ENCODE measurements at places on chromosomes 7 and 10. TPM values are rescaled to one million over a fixed set of nuclear protein-coding genes. Genes with fewer than 3 reads are reported as not detected.

DNA sequence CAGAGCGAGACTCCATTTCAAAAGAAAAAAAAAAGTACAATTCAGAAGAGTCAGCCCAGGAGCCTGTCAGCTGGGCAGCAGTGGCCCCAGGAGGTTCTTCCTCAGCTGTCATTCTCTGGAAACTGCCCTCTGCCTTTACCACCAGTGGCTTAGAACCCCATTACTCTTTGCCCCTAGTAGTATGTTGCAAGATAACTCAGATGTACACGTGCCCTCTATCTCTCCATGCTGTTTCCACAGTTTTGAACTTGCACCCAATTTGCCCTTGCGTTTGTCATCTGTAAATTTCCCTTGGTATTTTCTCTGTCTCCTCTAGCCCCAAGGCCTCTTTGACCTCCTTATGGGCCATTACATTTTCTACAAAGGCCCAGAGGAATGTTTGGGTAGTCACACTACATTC is 56.7 kb upstream of the PRKAR2B start:
- DNase-seq, result no peak
- H3K4me1 ChIP-seq, result no peaks in the 10 kb centered on the region
- H3K27ac ChIP-seq, result no peak overlapping the region

DNA sequence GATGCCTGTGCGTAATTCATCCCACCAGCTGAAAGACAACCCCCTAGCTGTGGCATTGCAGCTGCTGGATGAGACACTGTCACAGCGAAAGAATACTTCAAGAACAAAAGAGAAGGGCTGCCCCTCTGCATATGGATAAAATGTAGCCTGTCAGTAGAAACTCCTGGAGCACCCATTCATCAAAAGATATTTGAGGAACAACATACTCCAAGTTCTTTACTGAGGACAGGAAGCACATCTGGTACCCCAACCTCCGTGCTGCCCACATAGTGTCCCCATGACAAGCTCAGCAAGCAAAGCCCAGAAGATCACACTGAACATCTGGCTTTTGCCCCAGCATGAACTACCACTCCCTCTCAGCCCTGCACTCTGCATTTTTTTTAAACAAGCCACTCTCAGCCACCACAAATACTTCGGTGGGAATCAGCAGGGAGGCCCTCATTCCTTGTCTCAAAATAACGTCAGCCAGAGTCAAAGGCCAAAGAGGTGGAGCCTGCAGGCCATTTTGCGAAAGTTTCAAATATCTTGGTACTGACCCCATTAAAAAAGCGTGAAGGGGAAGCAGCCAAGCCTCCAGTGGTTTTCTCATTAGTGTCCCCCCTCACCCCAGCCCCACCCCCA is 1.7 kb downstream of the CREB3L2 start:
- H3K27ac ChIP-seq, result peak overlapping the region; percentile 98
- peaks cover 12% of the 10 kb centered on the region for H3K36me3 ChIP-seq
- DNase-seq, result peak; percentile 11

- H3K27ac ChIP-seq, result no peak overlapping the region
- no peak for DNase-seq
- H3K4me3 ChIP-seq, result no peak overlapping the region
- no peaks in the 10 kb centered on the region for H3K36me3 ChIP-seq
- no peaks in the 10 kb centered on the region for H3K4me1 ChIP-seq
Observed at GRCh38 chr7:69878015-69878414, 279.7 kb downstream of the AUTS2 start.

GRCh38 chr7:115831371-115831770 is 199.2 kb downstream of the TFEC start:
- H3K4me1 ChIP-seq, result no peaks in the 10 kb centered on the region
- H3K4me3 ChIP-seq, result no peak overlapping the region
- no peaks in the 10 kb centered on the region for H3K27me3 ChIP-seq
- H3K36me3 ChIP-seq, result no peaks in the 10 kb centered on the region

GRCh38 chr10:87030912-87031635 is 11.0 kb downstream of the FAM25A start:
- no peaks in the 10 kb centered on the region for H3K36me3 ChIP-seq
- no peak for DNase-seq
- peaks cover 3% of the 10 kb centered on the region for H3K4me1 ChIP-seq

DNA sequence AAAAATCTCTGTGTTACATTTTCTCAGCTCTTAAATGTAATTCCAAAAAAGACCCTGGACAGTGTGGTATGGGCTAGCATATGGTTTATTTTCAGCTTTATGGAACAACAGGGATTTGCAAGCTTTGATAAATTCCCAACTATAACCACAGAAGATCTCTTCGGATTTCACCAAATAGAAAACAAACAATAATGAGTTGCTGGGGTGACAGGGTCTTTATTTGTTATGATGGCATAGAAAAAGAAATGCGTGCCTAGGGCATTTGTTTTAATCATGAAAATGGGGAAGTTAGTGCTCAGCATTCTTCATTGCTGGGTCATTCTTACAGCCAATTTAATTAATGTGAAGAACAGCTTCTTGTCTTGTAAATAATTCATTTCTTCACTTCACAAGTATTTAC is 139.0 kb downstream of the LRRN3 start:
- no peak overlapping the region for H3K27ac ChIP-seq
- no peak for DNase-seq
- peaks cover 8% of the 10 kb centered on the region for H3K4me1 ChIP-seq
- no peak overlapping the region for H3K4me3 ChIP-seq
- no peaks in the 10 kb centered on the region for H3K27me3 ChIP-seq

The LDB3 gene
- 0.16 TPM for total RNA-seq

GRCh38 chr7:38905056-38905759 is 3.8 kb downstream of the VPS41 start:
- H3K27me3 ChIP-seq, result no peaks in the 10 kb centered on the region
- H3K36me3 ChIP-seq, result peaks cover 2% of the 10 kb centered on the region
- peak overlapping the region; percentile 56 for H3K4me3 ChIP-seq
- peaks cover 66% of the 10 kb centered on the region for H3K4me1 ChIP-seq
- H3K27ac ChIP-seq, result peak overlapping the region; percentile 52

- DNase-seq, result no peak
- no peaks in the 10 kb centered on the region for H3K4me1 ChIP-seq
- no peak overlapping the region for H3K27ac ChIP-seq
Observed at GRCh38 chr10:30553626-30554439, 75.7 kb downstream of the LYZL2 start.

The FFAR4 gene
- not detected for total RNA-seq

- H3K4me1 ChIP-seq, result no peaks in the 10 kb centered on the region
- no peak overlapping the region for H3K4me3 ChIP-seq
- no peak overlapping the region for H3K27ac ChIP-seq
- DNase-seq, result no peak
Observed at GRCh38 chr7:68722044-68722443, 876.2 kb upstream of the AUTS2 start.

The NPM3 gene
- 94.5 TPM for total RNA-seq

- H3K27me3 ChIP-seq, result peaks cover 12% of the 10 kb centered on the region
- peaks cover 4% of the 10 kb centered on the region for H3K36me3 ChIP-seq
- no peak overlapping the region for H3K27ac ChIP-seq
Observed at GRCh38 chr7:157638563-157638962, 301.8 kb downstream of the DNAJB6 start.

The PLAU gene
- total RNA-seq, result 0.43 TPM

DNA sequence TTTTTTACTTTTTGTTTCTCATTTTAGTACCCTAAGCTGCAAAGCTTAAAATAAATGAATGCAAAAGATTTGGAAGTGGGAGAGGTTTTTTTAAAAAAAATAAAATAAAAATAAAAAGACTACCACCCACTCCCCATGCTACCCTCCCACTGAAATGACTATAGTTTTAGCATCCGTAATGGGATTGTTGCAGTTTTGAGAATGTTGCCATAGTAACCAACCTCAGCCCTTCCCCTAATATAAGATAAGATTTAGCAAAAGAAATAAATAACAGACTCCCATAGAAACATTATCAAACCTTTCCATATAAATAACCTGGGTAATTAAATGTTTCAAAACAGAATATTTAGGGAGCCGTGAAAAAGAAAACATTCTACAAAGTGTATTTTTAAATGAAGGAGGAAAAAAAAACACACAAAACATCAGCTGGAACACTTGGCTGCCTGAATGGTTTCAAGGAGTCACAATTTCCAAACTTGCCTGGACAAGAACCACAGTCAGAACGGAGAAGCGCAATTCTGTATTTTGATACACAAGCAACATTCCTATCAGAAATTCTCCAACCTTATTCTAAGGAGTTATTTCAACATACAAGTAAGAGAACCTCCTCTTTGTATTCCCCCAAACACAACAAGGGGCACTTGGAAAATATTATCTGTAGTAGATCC is 57.4 kb downstream of the DGKI start:
- no peak overlapping the region for H3K4me3 ChIP-seq
- H3K27me3 ChIP-seq, result peaks cover 30% of the 10 kb centered on the region
- peaks cover 2% of the 10 kb centered on the region for H3K36me3 ChIP-seq
- H3K27ac ChIP-seq, result no peak overlapping the region
- no peaks in the 10 kb centered on the region for H3K4me1 ChIP-seq

GRCh38 chr7:76037310-76037709 is 10.5 kb downstream of the STYXL1 start:
- H3K4me3 ChIP-seq, result no peak overlapping the region
- H3K27me3 ChIP-seq, result no peaks in the 10 kb centered on the region
- H3K27ac ChIP-seq, result no peak overlapping the region
- no peak for DNase-seq
- H3K36me3 ChIP-seq, result no peaks in the 10 kb centered on the region

DNA sequence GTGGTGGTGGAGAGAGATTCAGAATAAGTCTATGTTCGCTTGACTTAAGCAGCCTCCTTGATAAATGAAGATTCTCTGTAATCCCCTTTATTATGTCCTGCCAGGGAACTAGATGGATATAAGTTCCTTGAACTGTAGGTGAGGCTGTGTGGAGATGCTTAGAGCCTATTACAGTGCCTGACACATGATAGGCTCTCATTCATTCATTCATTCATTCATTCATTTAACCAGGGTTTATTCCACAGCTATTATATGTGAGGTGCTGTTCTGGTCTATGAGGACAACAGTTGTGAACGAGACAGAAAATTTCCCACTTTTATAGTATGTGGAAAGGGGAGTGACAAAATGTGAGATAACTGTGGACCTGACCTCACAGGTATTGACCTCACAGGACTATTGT is 105.6 kb downstream of the ARID5B start:
- DNase-seq, result no peak
- H3K4me3 ChIP-seq, result no peak overlapping the region
- H3K27ac ChIP-seq, result peak overlapping the region; percentile 12

- H3K36me3 ChIP-seq, result no peaks in the 10 kb centered on the region
- no peak overlapping the region for H3K4me3 ChIP-seq
- no peaks in the 10 kb centered on the region for H3K27me3 ChIP-seq
- no peak overlapping the region for H3K27ac ChIP-seq
- peaks cover 8% of the 10 kb centered on the region for H3K4me1 ChIP-seq
Observed at GRCh38 chr7:92231-92674, 100.1 kb upstream of the FAM20C start.

GRCh38 chr10:103429647-103430046 is 22.5 kb downstream of the CALHM2 start:
- H3K27me3 ChIP-seq, result no peaks in the 10 kb centered on the region
- DNase-seq, result no peak
- H3K4me1 ChIP-seq, result peaks cover 27% of the 10 kb centered on the region
- peak overlapping the region; percentile 23 for H3K4me3 ChIP-seq
- peak overlapping the region; percentile 26 for H3K27ac ChIP-seq
- H3K36me3 ChIP-seq, result peaks cover 7% of the 10 kb centered on the region

The NME8 gene
- total RNA-seq, result not detected

The SLC26A5 gene
- not detected for total RNA-seq

DNA sequence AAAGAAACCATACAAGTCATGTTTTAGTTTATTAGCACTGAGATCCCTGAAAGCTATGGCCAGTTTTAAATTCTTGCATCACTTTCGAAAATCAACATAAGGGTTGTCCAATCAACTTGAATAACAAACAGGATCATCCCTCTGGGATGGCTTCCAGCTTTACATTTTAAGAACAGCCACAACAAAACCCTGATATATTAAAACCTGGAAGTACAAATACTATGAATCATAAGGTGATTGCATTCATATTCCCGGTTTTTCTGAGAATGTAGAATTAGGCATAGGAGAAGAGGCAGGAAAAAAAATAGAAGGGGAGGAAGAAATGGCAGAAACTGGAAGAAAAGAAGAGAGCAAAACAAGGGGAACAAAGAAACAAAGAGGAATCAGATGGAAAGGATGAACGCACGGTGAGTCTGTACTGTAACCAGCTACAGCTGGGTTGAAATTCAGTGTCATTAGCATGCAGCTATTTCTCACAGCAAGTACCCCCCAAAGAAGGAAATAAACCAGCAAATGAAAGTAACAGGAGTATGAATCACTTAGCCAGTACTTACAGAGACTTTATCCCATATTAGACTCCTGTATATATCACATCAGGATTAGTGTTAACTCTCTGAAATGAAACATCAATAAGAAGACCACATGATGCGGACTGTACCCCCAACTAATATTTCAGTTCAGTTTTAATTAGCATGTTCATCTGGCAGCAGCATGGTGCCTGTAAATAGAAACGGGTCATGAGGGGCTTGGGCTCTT is 301.3 kb downstream of the RNLS start:
- no peaks in the 10 kb centered on the region for H3K27me3 ChIP-seq
- H3K4me1 ChIP-seq, result peaks cover 39% of the 10 kb centered on the region
- no peak overlapping the region for H3K4me3 ChIP-seq
- H3K36me3 ChIP-seq, result no peaks in the 10 kb centered on the region
- no peak for DNase-seq

The ZFAND2A gene
- 71.3 TPM for total RNA-seq

GRCh38 chr7:129502708-129503685 is 666 bp downstream of the SMKR1 start:
- peaks cover 21% of the 10 kb centered on the region for H3K4me1 ChIP-seq
- H3K36me3 ChIP-seq, result no peaks in the 10 kb centered on the region
- H3K4me3 ChIP-seq, result peak overlapping the region; percentile 62
- peak; percentile 28 for DNase-seq
- H3K27me3 ChIP-seq, result peaks cover 7% of the 10 kb centered on the region

DNA sequence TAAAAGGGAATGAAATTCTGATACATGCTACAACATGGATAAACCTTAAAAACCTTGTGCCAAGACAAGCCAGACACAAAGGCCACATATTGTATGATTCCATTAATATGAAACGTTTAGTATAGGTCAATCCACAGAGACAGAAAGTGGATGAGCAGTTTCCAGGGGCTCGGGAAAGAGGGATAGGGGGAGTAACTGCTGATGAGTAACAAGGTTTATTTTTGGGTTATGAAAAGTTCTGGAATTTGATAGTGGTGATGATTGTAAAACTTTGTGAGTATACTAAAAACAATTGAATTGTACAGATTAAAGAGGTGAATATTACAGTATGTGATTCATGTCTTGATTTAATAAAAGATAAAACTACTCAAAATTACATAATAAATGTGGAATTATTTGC is 19.1 kb upstream of the SLC13A1 start:
- no peak for DNase-seq
- H3K27ac ChIP-seq, result no peak overlapping the region
- no peaks in the 10 kb centered on the region for H3K4me1 ChIP-seq
- no peaks in the 10 kb centered on the region for H3K27me3 ChIP-seq
- peaks cover 2% of the 10 kb centered on the region for H3K36me3 ChIP-seq
- H3K4me3 ChIP-seq, result no peak overlapping the region

DNA sequence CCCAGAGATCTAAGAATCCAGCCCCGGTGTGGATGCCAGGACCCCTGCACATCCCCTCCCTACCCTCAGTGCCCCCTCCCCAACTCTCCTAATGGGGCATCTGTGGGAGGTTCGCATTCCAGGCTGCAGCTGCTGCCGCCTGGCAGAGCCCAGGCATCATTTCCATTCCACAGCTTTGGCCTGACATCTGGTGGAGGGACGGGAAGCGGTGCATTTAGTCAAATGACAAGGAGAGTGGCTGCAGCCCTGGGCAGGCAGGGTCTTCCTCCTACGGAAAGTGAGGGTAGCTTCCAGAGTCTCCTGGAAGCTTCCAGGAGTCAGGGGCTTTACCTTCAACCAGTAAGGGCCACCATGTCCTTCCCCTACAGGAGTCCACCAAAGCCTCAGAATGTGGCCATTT is 30.8 kb downstream of the PRLHR start:
- no peak for DNase-seq
- H3K4me3 ChIP-seq, result no peak overlapping the region
- H3K4me1 ChIP-seq, result peaks cover 6% of the 10 kb centered on the region
- H3K36me3 ChIP-seq, result peaks cover 2% of the 10 kb centered on the region

Measured in activated T-cell treated with anti-CD3 and anti-CD28 coated beads, Interleukin-2, amount 50 U/mL, for 72 hours (primary cell).